ENCODE measurements at places on chromosomes 1 and 21. TPM values are rescaled to one million over a fixed set of nuclear protein-coding genes. Genes with fewer than 3 reads are reported as not detected.

The BRDT gene
- not detected for total RNA-seq

The ERICH3 gene
- total RNA-seq: not detected

The C8A gene
- total RNA-seq: not detected

GRCh38 chr1:231073331-231073730, 33.3 kb upstream of the FAM89A start:
- no peak overlapping the region for H3K4me3 ChIP-seq
- DNase-seq: no peak
- H3K4me1 ChIP-seq: peaks cover 9% of the 10 kb centered on the region
- no peaks in the 10 kb centered on the region for H3K27me3 ChIP-seq
- no peak overlapping the region for H3K27ac ChIP-seq

GRCh38 chr1:154956544-154956941, 644 bp upstream of the PBXIP1 start:
- peaks cover 58% of the 10 kb centered on the region for H3K4me1 ChIP-seq
- peaks cover 15% of the 10 kb centered on the region for H3K36me3 ChIP-seq
- peak overlapping the region; percentile 52 for H3K4me3 ChIP-seq
- no peak for DNase-seq

GRCh38 chr1:211183747-211184313, 49.9 kb upstream of the KCNH1 start:
- no peak overlapping the region for H3K4me3 ChIP-seq
- no peaks in the 10 kb centered on the region for H3K36me3 ChIP-seq
- no peaks in the 10 kb centered on the region for H3K4me1 ChIP-seq
- DNase-seq: no peak
- no peak overlapping the region for H3K27ac ChIP-seq
- H3K27me3 ChIP-seq: no peaks in the 10 kb centered on the region

- no peaks in the 10 kb centered on the region for H3K27me3 ChIP-seq
- H3K4me3 ChIP-seq: no peak overlapping the region
- no peak for DNase-seq
- no peak overlapping the region for H3K27ac ChIP-seq
Measured at GRCh38 chr1:216216305-216216704, 206.9 kb downstream of the USH2A start.

GRCh38 chr1:43438006-43438405, 15.7 kb downstream of the HYI start:
- no peak overlapping the region for H3K4me3 ChIP-seq
- H3K4me1 ChIP-seq: peaks cover 13% of the 10 kb centered on the region
- no peaks in the 10 kb centered on the region for H3K27me3 ChIP-seq
- DNase-seq: no peak

DNA sequence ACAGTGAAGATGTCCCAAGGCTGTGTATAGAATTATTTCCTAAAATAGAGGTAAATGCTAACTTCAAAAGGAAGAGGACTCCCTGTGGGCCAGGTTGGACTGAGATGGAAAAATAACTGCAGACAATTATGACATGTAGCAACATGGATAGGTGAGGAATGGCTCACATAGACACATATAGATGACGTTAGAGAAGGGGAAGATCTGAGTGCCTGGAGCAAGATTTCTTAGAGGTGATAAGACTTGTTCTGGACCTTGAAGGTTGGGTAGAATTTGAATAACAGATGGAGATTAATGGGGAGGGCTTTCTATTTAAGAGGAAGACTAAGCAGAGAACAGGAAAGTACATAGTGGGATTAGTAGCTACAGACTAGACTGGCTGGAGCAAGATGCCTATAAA, 76.9 kb downstream of the C1orf21 start:
- peaks cover 34% of the 10 kb centered on the region for H3K4me1 ChIP-seq
- no peak overlapping the region for H3K4me3 ChIP-seq
- DNase-seq: no peak
- no peaks in the 10 kb centered on the region for H3K27me3 ChIP-seq

DNA sequence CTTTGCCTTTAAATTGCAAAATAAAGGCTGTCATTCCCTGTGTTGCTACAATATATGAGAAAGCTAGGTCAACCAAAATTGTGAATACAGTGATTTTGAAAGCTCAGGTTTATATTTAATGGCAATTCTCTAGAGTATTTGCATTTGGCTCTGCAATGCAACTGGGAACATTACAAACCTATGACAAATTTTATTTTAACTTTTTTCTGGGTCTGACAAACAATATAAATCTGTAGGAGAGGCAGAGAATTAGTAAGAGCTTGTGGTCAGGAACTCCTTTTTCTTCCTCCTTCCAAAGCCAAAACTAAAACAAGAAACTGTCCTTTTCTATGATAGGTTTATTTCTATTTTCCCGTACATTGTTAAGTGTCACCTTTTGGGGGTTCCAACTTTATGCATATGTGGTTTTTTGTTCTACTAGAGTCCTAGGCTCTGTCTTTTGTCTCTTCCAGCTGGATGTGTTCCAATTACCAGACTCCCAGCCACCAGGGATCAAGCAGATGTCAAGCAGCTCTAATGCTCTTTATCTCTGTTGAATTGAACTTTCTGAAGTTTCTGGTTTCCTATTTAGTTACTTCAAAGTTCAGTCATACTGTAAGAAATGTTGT, 106.9 kb downstream of the ASH1L start:
- H3K4me3 ChIP-seq: no peak overlapping the region
- H3K27me3 ChIP-seq: no peaks in the 10 kb centered on the region
- peaks cover 14% of the 10 kb centered on the region for H3K36me3 ChIP-seq
- peaks cover 19% of the 10 kb centered on the region for H3K4me1 ChIP-seq
- DNase-seq: no peak

DNA sequence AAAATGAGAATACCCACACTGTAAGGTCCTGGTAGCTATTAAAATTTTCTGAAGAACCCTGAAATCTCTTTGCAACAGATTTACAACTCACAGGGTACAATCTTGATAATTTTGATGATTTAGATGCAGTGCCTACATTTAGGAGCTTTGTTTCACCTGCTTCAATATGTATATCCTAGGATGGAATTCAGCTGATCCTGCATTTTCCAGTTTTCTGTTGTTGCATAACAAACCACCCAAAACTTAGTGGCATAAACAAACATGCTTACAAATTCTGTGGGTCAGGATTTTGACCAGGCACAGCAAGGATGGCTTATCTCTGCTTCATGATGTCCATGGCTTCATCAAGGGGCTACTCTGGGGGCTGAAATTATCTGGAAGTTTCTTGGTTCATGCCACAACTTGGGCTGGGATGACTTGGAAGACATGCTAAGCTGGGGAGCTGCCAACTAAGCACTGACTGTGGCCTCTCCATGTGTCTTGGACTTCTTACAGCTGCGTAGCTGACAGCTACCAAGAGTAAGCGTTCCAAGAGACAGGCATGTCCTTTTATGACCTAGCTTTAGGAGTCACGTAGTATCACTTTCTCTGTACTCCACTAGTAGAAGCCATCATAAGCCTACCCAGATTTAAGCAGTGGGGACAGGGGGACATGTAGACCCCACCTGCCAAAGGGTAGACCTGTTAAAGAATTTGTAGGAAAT, 108.5 kb downstream of the CACHD1 start:
- H3K27ac ChIP-seq: no peak overlapping the region
- H3K27me3 ChIP-seq: no peaks in the 10 kb centered on the region
- no peak for DNase-seq
- H3K4me1 ChIP-seq: no peaks in the 10 kb centered on the region

DNA sequence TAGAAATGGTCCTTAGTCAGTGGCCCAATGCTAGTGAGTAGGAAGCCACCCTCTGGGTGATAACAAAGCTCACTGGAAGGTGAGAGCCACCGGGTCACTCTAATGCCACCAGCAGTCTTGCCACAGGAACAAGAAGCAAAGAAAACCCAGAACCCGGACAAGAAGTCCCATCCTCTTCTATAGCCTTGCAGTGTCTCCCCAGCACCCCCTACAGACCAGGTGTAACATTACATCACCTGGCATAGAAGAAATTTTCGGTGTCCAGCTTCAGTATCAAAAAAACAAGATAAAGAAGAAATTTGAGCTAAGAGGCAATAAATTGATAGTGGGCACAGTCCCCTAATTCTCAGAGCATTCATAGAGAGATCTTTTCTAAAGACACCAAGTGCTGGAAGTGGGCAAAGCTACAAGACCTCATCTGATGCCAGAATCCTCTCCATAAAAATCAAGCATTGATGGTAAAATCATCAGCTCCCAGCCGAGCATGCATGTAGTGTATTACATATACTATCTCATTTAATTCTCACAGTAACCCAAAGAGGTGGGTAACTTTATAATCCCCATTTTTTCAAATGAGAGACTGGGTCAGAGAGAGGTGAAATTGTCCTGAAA, 491.0 kb downstream of the MATN1 start:
- no peak overlapping the region for H3K27ac ChIP-seq
- no peaks in the 10 kb centered on the region for H3K4me1 ChIP-seq
- no peak for DNase-seq
- no peaks in the 10 kb centered on the region for H3K36me3 ChIP-seq

GRCh38 chr1:198560161-198560560, 19.7 kb upstream of the ATP6V1G3 start:
- H3K36me3 ChIP-seq: no peaks in the 10 kb centered on the region
- no peaks in the 10 kb centered on the region for H3K27me3 ChIP-seq
- H3K27ac ChIP-seq: no peak overlapping the region
- H3K4me1 ChIP-seq: no peaks in the 10 kb centered on the region
- DNase-seq: no peak
- H3K4me3 ChIP-seq: no peak overlapping the region

DNA sequence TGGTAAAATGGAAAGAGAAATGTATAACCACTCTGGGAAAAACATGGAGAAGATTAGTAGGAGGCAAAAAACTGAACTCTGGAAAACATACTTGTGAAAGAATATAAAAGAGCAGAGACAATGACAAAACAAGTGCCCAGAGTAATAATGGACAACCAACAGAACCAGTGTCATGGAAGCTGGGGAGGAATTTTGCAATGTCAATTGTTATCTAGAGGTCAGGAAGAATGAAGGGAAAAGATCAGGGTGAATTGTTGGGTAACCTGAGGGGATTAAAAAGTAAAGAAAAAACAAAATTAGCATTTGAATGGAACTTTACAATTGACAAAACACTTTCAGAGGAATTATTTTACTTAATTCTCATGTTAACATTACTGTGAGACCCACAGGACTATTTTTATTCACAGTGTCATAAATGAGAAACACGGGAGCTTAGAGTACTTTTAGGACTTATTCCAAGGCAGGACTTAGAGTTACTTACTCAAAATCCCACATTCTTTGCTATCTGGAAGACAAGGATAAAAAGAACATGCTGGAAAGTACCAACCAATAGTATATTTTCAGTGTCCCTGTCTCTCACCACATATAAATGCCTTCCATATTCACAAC, 19.5 kb downstream of the JAM2 start:
- no peak overlapping the region for H3K27ac ChIP-seq
- DNase-seq: no peak
- no peak overlapping the region for H3K4me3 ChIP-seq
- no peaks in the 10 kb centered on the region for H3K27me3 ChIP-seq
- no peaks in the 10 kb centered on the region for H3K36me3 ChIP-seq
- H3K4me1 ChIP-seq: no peaks in the 10 kb centered on the region

GRCh38 chr1:27650539-27651175, 15.7 kb upstream of the FGR start:
- no peaks in the 10 kb centered on the region for H3K36me3 ChIP-seq
- DNase-seq: no peak
- H3K27me3 ChIP-seq: no peaks in the 10 kb centered on the region
- peak overlapping the region; percentile 59 for H3K27ac ChIP-seq
- H3K4me1 ChIP-seq: no peaks in the 10 kb centered on the region

DNA sequence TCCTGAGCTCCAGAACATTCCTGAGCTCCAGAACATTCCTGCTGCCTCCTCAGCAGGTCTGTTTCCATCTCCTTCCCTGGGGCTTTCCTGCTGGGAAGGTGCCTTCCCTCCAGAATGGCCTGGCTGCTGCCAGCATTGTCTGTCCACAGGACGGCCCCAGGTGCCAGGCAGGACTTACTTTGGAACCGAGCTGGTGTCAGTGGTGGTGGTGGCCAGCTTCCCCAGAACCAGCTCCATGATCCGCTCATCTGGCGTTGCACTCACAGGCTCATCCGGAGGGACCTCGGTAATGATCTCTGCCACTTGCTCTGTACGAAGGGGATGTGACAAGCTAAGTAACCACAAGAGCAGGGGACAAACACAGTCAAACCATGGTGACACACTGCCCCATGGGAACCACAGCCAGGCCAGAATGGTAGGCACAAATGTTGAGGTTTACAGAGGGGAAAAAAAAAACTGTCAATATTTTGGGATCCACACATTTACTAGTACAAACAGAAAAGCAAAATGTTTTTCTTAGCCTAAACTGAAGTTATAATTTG, 41.3 kb downstream of the PRDM15 start:
- H3K27ac ChIP-seq: no peak overlapping the region
- no peaks in the 10 kb centered on the region for H3K4me1 ChIP-seq
- H3K27me3 ChIP-seq: no peaks in the 10 kb centered on the region

- no peaks in the 10 kb centered on the region for H3K27me3 ChIP-seq
- H3K4me1 ChIP-seq: peaks cover 26% of the 10 kb centered on the region
- DNase-seq: no peak
- no peaks in the 10 kb centered on the region for H3K36me3 ChIP-seq
Measured at GRCh38 chr1:34055818-34056217, 109.2 kb downstream of the CSMD2 start.

GRCh38 chr21:43667191-43667904, 8.0 kb downstream of the RRP1B start:
- H3K27ac ChIP-seq: no peak overlapping the region
- no peaks in the 10 kb centered on the region for H3K4me1 ChIP-seq
- DNase-seq: no peak
- H3K27me3 ChIP-seq: no peaks in the 10 kb centered on the region

DNA sequence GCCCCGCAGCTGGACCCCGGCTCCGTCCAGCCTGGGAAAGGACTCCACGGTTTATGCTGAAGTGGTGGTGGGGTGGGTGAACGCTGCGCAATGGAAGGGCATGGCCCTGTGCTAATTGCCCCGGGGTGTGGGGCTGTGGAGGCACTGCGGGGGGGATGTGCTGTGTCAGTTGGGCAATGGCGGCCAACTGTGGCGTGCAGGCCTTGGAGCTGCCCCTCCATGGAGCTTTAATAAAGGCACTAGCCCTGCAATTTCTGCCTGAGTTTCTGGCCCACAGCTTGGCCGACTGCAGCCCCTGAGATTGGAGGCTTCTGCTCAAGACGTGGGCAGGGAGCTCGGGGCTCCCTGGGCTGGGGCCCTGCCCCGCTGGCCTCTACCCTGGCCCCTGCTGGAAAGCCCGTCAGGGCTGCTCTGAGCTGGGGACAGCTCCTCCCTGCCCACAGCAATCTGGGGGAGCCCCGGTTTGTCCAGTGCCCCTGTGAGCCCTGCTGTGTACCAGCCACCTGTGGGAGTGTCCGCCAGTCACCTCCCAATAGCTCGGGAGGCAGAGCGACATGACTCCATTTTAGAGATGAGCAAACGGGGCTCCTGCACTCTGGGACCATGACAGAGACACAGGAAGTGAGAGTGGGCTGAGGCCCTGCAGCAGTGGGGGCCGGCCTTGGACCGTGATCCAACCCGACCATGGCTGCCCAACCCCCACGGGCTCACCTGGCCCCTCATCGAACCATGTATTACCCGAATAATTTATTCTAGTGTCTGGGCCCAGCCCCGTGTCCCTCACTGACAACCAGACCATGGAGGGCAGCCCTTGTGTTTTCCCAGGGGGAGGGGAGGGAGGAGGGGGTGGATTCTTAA, 8.7 kb upstream of the TNFRSF14 start:
- H3K4me1 ChIP-seq: peaks cover 65% of the 10 kb centered on the region
- H3K27me3 ChIP-seq: no peaks in the 10 kb centered on the region
- peak overlapping the region; percentile 47 for H3K4me3 ChIP-seq

- H3K27ac ChIP-seq: no peak overlapping the region
- H3K4me1 ChIP-seq: no peaks in the 10 kb centered on the region
- H3K4me3 ChIP-seq: no peak overlapping the region
- no peaks in the 10 kb centered on the region for H3K36me3 ChIP-seq
- DNase-seq: no peak
Measured at GRCh38 chr1:243230914-243231313, 24.2 kb downstream of the CEP170 start.

- no peaks in the 10 kb centered on the region for H3K36me3 ChIP-seq
- no peak overlapping the region for H3K27ac ChIP-seq
- no peak for DNase-seq
Measured at GRCh38 chr1:11740258-11741192, 4.6 kb downstream of the AGTRAP start.
